Foreskin melanocyte (primary cell): ENCODE measurements at places on chromosomes 1 and 21.

DNA sequence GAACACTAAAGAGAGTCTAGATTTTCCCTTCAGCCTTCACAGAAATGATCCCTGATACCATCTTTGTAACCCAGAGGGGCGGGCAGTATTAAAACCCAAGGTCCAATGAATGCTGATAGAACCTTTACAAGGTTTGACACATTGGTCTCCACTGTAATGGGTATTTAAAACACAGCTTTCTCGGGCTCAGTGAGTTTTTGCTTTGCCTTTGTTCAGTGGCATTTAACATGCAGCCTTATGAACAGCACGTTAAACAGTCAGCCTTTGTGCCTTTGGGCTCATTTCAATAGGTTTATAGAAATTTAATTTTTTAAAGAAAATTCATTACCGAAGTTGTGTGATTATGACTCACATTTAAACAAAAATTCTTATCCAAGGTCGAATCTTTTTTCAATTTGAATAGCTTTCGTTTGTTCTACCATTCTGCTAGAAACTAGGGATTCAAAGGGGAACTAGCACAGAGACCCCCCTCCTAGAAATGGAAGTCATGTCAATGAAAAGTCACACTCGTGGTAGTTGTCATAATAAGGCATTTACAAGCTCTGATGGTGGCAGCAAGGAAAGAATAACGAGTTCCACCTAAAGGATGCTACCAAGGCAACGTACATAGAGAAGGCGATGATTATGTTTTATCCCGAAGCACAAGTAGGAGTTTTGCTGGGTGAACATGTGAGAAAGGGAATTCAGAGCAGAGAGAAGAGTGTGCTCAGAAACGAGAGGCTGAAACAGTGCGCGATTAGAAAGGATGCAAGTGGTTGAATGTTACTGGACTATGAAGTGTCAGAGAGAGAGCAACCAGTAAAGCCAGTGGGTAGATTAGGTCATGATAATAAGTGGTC lies 66.2 kb downstream of the SGIP1 start:
- peak; percentile 88 for DNase-seq

DNA sequence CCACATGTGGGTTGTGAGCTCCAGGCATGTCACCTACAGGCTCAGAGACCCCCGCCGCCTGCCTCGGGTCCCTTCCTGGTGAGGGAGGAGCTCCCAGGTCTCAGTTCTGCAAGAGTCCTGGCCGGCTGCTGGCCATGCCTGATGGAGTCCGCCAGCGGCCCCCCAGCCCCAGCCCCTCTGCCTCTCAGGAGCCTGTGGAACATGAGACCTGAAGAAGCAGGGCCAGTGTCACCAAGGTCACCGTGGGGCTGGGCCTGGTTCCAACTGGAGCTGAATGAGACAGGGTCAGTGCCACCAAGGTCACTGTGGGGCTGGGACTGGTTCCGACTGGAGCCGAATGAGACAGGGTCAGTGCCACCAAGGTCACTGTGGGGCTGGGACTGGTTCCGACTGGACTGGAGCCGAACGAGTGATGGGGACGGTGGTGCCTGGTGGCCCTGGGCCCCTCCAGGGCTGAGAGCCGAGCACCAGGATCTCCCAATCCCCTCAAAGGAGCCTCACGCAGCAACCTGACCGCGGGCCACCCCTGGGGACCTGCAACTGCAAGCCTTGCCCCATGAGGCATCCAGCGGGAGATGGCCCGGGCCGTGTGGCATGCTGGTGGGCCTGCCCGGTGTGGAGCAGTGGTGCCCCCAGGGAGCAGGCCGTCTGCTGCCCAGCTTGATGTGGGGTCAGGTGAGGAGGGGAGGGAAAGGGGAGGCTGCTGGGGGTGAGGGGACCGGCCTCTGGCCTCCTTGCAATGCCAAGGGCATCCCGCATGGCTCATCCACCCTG lies 14.5 kb upstream of the PTTG1IP start:
- no peak for DNase-seq

GRCh38 chr1:224769452-224770335 lies 153.6 kb downstream of the CNIH3 start:
- DNase-seq, result no peak

- DNase-seq, result peak; percentile 21
Observed at GRCh38 chr1:17274186-17275170, 25.6 kb downstream of the PADI3 start.

- DNase-seq, result no peak
Observed at GRCh38 chr1:192877283-192877886, 68.5 kb downstream of the RGS2 start.

DNA sequence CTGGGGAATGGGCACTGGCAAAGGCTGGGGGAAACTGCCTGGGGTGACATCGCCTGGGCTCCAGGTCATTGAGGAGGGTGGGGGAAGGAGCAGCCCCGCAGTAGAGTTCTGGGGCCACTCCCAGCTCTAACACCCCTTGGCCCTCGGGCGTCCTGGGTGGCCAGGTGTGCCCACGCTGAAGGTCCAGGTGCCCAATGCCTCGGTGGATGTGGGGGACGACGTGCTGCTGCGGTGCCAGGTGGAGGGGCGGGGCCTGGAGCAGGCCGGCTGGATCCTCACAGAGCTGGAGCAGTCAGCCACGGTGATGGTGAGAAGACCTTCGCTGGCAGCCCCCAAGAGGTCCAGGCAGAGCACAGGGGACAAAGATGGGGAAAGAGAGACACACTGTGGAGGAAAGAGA lies 7.7 kb downstream of the NTRK1 start:
- no peak for DNase-seq

DNA sequence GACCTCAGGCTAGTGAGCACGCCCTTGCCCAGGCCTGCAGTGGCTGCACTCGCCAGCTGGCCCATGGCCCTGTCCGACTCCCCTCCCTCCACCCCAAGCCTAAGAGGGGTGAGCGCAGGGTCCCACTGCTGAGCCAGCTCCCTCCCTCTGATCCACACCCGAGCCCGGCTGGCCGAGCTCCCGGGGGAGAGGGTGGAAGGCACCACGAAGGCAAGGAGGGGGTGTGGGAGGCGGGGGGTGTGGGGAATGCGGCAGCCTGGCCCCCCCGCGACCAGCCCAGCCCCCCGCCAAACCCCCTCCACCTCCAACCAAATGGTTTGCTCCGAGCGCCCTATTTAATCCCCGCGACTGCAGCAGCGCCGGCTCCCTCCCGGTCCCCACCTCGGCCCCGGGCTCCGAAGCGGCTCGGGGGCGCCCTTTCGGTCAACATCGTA lies at the start of gene CADM3:
TSS of gene CADM3 (plus strand) at position 362 of the 434 bp plus-strand sequence. CDS start 151 bp downstream, outside the sequence.
- no peak for DNase-seq

DNA sequence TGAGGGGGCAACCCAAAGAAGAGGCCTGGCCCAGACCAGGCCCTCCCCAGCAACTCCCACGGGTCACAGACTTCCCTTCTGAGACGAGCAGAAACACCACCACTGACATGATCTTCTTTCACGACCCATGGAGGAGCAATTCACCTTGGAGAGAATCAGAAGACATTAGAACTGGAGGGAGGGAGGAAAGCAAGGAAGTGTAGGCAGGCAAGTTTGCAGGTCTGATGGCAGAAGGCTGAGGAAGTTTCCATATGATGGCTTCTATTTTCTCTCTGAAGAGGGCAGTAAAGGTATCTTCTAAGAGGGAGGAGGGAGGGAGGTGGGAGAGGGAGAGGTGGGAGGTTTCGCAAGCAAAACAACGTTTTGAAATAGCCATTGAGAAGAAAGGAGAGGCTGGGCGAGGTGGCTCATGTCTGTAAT lies 1.4 kb upstream of the UBXN10 start:
- no peak for DNase-seq

GRCh38 chr1:28122183-28122582 lies 33.8 kb upstream of the EYA3 start:
- DNase-seq, result peak; percentile 94
